ENCODE measurements at places on chromosomes 12 and 14.

DNA sequence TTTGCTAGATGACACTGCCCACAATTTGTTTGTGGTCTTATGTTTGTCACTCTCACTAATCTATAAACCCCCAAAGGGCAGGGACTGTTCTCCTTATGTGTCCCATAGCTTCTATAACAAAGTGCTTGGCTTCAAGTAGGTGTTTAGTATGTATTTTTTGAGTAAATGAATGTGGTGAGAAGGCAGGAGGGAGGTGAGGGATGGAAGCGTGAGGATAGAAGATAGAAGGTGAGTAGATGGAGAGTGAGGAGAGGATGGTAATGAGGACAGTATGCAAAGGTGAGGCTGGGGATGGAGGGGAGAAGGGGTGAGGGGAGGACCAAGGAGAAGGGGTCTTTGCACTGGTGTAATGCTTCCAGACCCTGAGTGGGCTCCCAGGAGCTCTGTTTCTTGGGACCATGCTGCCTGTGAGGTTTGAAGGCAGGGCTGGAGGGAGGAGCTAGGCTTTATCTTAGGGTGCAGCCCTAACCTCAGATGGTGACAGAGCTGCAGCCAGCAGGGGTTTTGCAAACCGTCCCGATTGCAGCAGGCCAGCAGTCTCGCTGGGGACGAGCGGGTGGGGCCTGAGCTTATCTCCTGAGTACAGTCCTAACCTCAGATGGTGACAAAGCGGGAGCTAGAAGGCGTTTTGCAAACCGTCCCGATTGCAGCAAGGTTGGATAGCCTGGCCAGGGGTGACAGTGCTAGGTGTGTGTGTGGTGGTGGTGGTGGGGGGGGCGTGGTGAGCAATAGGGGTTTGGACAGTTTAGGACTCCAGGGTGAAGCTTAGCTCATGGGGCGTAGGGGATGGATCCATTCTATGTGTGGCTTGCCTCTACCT lies 6.5 kb downstream of the CEBPE start:
- DNase-seq, result no peak

GRCh38 chr14:37253905-37254304 lies 56.2 kb downstream of the MIPOL1 start:
- DNase-seq, result no peak

DNA sequence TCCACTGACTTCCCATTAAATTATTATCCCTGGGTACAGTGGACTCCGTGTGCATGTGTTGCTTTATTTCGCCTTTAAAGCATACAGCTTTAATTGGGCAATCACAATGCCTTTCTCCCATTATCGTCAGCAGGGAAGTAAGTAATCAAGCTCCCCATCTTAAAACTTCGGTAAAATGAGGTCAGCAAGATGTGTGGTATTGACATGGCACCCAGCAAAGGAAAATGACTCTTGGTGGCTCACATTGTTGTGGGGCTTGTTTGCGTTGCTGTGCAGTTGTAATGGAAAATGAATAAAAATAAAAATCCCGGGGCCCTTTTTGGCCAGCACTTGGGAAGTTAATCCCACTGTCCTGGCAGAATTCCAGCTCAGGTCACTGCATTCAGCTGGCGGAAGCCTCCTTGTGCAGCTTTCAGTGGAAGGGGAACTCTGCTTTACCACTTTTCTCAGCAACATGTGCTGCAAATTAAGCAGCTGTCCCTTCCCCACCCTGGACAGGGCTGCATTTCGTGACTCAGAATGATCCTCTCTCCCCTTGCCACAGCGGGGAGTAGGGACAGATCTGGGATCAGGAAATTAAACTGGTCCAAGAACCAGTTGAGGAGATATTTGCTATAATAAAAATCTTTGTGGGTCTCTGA lies 13.9 kb upstream of the ATP2A2 start:
- DNase-seq, result no peak

GRCh38 chr14:88426271-88426670 lies 40.8 kb downstream of the SPATA7 start:
- DNase-seq, result no peak

DNA sequence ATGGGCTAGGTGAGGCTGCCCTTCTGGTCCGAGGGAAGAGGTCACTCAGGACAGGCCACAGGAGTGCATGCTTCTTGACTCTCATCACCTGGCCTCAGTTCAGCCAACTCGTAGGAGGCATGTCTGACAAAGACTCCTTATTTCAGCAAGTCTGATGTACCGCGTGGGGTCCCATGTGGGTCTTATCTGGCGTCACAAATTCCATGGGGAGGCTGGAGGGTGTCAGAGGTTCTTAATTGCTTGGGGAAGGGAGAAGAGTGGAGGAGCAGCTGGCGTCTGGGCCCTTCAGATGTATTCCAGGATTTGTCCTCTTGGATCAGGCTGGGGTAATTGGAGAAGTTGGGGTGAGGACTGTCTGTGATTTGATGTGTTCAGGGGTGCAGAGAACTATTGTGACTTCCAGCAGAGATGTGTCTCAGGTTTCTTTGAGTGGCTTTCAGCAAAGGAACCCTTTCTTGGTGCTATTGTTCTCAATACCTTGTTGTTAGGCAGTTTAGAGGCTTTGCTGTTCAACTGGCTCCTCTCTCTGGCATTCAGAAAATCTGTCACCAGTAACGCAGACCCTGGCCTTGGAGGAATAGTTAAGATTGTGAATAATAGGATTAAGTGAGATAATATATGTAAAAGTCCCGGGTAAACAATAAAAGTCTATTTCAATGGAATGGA lies 60.1 kb downstream of the SUSD6 start:
- no peak for DNase-seq

DNA sequence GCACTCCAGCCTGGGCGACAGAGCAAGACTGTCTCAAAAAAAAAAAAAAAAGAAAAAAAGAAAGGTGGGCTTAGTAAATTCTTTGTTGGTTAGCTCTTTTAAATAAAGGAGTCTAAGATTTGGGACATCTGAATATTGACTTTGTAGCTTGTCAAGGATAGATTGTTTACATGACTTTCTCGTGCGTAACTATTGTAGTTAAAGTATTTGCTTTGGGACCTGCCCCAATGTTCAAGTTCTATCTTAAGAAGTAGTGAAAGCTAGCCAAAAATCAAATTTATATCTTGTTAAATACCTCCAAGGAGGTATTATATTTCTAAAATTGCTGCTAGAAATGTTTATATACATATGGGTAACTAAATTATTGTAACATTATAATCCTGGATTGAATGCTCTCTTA lies 32.4 kb downstream of the PTPN21 start:
- DNase-seq, result no peak

DNA sequence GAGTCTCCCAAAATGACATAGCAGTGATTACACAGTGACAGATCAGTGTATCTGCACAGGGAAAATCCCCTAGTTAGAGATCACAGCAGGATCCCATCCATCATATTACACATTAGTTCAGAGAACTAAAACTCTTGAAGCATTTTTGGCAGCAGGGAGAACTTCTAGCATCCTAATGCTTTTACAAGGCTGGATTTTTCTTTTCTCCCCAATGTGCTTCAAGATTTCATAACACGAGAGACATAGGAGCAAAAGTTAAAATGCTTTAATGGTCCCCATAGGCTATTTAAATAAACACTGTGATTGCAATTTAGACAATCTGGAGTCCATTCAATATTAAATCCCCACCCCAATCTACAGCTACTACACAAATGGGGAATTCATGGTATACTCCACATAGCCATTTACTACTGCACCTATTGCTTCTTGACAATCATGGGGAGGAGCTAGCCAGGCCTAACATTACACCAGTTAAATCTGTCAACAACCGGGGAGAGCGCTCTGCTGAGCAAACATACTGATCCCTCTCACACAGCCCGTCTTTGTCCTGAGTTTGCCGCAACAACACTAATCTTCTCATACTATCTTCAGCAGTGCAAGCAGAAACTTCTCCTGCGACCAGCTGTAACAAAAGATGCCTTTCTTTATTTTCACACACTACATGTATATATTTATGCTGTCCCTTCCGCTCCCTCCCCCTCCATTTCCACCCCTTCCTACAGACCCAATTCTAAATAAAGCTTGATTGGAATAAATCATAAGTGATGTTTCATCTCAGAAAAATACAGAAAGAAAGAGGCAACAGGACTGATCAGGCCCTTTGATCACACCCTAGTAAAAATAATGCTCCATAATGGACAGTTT lies 120.3 kb upstream of the SOX5 start:
- no peak for DNase-seq
